Fibroblast of skin of scalp (primary cell): ENCODE measurements at places on chromosomes 11 and 22.

DNA sequence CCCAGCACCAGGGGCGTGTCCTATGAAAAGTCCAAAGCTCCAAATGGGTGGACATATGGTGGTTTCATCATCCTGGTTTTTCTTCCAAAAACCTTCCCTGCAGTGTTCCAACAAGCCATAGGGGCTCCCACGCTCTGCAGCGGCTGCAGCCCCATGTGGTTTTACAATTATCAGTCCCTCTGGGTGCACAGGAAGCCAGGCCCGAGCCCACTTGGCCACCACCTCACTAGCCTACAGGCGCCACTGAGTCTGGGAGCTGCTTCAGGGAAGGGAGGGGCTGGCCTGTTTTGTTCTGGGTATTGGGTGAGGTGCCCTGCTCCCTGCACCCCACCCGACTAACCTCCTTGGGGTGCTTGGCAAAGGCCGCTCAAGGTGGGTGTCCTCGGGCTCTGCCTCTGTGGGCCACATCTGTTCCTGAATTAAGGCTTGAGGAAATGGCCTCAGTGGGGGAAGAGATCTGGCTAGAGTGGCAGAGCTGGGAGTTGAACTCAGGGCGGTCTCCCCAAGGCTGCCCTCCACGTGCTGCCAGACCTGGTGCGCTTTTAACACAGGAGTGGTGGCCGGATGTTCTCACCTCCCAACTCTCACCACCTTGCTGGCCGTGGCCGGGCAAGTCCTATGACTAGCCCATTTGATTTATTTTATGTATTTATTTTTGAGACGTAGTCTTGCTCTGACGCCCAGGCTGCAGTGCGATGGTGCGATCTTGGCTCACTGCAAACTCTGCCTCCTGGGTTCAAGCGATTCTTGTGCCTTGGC, 5.3 kb upstream of the CDC42BPG start:
- DNase-seq, result peak; percentile 35

GRCh38 chr22:33835265-33835664, 85.0 kb downstream of the LARGE1 start:
- no peak for DNase-seq

DNA sequence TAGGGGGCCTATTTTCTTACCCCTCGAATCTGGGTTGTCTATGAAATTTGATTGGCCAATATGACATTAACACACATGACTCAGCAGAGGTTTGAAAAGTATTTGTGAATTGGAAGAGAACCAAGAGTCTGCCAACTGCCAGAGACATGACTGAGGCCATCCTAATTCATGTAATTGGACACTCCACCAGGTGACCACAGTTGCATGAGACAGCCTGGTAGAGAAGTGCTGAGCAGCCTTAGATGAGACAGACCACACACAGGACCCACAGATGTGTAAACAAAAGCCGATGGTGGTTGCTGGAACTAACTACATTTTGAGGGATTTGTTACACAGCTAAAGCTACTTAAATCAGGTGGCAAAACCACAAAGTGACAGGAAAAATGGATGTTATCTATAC, 855 bp upstream of the MS4A5 start:
- DNase-seq, result no peak

DNA sequence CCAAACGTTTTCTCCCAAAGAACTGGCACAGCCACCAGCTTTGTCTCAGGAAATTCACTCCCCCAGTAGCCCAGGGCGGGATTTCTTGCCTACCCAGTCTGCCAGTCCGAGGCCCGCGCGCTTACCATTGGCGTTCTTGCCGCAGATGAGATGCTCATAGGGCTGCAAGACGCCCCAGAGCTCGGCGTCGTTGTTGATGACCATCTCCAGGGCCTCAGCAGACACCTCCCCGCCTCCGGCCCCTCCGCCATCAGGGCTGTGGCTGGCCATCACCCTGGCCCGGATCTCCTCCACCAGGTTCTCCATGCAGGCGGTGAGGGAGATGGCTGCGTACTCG, 1.3 kb downstream of the ABTB2 start:
- peak; percentile 17 for DNase-seq

DNA sequence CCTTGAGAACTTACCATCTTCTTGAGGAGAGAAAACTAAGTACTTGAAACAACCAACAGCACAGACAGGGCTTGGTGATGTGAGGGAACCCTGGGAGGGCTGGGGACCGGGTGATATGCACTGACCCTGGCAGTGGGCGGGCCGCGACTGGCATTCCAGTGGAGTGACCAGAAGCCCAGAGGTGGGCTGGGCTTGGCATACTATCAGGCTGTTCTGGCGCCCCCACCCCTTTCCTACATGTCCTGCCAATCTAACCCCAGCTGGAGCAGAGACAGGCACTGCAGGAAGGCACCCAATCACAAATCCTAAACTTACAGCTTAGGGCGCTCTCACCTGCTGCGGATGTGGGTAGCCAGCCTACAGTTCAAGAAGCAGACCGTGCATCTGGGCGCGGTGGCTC, 54.0 kb upstream of the GCAT start:
- no peak for DNase-seq
